ENCODE measurements at places on chromosomes 7 and 10. TPM values are rescaled to one million over a fixed set of nuclear protein-coding genes. Genes with fewer than 3 reads are reported as not detected.
A peak's percentile ranks its signal among the peaks of the same experiment; 100 is the strongest.

- DNase-seq, result peak; percentile 86
Observed at GRCh38 chr10:110357252-110357780, 52.6 kb upstream of the SMNDC1 start.

DNA sequence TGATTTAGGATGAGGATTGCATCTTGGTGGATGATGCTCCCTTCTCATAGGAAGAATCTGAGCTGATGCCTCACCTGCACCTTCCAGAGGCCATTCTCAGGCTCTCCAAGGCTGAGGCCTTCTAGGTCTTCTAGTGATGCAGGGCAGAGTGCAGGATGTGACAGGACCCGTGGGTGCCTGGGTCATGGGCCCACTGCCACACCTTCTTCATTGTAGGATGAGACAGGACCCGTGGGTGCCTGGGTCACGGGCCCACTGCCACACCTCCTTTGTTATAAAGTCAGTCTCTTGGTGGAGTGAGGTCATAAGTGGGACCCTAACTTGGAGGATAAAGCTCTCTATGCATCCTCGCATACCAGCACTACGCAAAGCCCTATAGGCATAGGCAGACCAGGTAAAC is 109.9 kb upstream of the TCERG1L start:
- no peak for DNase-seq

GRCh38 chr7:105707967-105708762 is 126.9 kb upstream of the EFCAB10 start:
- DNase-seq, result no peak

DNA sequence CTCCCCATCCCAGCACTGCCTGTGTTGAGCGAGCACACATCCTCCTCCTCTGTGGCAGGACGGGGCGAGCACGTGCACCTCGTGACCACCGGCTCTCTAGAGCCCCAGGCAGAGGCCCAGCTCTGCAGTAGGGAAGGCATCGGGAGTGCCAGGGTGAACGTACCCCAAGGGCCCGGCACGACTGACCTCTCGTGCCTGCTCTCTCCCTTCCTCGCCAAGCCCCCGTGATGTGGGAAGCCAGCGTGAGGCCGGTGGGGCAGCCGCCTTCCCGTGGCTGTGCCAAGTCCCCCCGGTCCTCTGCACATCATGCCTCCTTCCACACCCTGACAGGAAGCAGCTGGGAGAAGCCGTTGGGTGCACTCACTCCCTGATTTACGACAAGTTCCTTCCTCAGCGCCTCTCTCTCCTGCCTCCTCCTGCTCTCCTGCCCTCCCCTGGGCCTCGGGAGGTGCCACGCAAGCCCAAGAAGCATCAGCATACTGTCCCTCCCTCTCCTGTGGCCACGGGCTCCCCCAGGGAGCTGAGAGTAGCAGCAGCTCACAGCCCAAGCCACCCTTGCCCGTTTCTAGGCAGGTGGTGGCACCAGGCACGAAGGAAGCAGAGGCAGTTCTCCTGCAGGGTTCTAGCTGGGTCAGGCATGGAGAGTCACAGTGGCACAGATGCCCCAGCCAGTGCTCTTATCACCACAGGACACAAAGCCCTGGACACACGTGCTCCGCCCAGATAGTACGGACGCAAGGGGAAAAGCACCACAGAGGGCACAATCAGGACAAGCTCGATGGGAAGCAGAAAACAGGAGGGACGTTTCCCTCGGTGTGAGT is 47.0 kb downstream of the AMZ1 start:
- DNase-seq, result peak; percentile 62

Gene ANKIB1
- 57.3 TPM for total RNA-seq
